ENCODE measurements at places on chromosomes 16 and 17.

GRCh38 chr16:69108064-69108904, 2.8 kb downstream of the HAS3 start:
- no peak for DNase-seq

DNA sequence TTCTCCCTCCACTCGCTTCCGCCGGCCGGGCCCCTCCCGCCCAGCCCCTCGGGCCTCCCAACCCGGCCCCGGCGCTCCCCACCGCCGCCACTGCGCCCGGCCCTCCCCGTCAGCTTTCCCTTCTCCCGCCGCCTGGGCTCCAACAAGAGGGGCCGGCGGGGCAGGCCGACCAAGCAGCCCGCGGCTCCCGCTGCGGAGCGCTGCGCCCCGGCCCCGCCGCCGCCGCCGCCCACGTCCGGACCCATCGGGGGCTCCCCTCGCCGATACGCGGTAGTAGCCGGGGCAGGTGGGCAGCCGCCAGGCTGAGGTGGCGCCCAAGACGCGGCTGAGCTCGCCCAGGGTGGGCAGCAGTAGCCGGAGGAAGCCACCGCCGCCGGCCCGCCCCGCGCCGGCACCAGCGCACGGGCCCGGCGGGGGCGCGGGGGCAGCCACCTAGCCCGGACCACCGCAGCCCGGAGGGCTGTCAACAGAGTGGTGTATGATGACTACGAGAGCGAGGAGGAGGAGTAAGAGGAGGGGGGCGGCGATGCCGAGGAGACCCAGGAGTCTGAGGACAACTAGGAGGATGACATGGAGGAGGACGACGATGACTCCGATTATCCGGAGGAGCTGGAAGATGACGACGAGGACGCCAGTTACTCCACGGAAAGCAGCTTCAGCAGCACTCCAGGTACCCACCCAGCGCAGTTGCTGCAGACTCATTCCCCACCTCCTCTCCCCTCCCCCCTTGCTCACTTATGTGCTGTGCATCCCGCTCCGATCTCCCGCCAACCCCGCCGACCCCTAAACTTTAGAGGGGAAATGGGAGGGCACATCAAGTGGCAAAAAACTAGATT, 498 bp downstream of the LRRC37B start:
- DNase-seq: peak; percentile 27

GRCh38 chr16:2959206-2959605, 4.9 kb upstream of the KREMEN2 start:
- DNase-seq: no peak

- no peak for DNase-seq
Measured at GRCh38 chr16:59573528-59574271, 839.6 kb upstream of the GOT2 start.

DNA sequence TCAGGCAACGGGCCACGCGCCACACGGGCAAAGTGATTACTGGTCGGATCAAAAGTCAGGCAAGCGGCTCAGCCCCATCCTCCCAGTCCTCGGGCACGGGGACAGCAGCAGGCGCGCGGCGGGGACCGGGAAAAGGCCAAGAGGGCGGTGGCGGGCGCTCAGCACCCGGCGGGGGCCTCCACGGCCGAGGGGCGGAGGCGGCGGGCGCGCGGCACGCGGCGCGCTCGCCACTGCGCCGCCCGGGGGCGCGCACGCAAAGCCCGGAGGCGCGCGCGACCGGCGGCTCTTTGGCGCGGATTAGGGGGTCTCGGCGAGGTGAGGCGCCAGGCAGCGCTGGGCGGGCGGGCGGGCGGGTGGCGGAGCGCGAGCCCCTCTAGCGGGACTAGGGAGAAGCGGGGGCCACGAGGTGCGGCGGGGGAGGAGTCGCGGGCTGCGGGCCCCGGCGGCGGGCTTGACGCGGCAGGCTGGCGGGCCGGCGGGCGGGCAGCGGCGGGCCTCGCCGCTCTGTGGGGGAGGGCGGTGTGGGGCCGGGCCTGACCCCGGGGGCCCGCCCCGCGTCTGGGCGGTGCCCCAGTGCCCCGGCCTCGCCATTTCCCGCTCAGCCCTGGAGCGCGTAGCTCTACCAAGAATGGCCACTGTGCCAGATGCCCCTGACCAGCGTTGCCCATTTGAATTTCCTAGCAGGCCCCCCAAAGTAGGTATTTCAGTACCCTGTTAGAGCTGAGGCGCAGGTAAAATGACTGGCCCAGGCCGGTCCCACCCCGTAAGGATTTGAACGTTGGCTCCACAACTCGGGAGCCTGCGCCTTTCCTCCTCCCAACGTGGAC, at the start of the genes ACACA and TADA2A:
TSS of gene ACACA (minus strand) at position 202 of the 827 bp plus-strand sequence. CDS start 537 bp downstream, outside the sequence.
TSS of gene TADA2A (plus strand) at position 252 of the 827 bp plus-strand sequence. CDS start 4,480 bp downstream, outside the sequence.
- DNase-seq: peak; percentile 78

DNA sequence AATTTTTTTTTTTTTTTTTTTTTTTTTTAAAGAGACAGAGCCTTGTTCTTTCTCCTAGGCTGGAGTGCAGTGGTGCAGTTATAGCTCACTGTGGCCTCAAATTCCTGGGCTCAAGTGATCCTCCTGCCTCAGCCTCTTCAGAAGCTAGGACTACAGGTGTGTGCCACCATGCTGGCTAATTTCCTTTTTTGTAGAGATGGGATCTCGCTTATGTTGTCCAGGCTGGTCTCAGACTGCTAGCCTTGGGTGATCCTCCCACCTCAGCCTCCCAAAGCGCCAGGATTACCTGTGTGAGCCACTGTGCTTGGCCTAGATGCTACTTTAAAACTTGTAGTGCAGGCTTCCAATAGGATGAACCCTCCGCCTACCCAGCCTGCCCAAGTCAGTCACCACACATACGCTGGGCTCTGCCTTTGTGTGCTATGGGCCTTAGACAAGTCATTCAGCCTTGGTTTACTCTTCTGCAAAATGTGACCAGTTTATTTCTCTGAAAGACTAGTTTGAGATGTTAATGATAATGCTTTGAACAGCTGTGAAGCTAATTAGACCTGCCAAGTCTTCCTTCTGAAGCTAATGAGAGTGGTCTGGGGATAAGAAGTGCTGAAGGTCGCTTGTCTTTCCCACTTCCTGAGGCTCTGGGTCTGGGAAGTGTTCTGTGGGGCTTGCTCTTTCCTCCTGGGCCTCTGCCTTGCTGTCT, 5.2 kb downstream of the GPT2 start:
- DNase-seq: no peak

DNA sequence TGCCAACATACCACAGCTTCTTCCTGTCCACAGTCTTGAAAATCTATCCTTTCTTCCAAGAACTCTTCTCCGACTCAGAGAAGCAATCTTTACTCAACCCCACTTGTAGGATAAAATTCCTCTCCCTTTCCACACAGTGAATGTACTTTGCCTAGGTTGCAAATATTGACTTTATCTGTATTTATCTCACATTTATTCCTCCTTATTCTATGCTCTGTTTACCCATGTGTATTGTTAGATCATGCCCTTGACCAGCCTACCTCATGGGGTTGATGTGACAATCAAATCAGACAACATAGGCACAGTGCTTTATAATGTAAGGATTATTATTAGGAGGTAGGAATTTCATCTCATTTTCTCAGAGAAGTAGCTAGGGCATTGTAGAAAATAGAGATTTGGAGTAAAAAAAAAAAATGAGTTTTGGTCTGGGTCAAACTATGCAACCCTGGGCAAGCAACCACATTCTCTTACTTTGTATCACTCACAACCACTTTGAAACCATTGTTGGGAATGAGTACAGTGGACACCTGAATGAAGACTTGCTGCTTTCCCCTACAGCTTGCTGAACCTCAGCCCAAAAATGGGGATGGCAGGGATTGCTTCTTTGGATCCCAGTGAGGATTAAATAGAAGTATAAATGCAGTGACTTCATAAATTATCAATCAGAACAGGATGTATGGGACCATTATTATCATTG, 9.1 kb upstream of the SLC35B1 start:
- DNase-seq: no peak

GRCh38 chr17:77783991-77784820, 174.3 kb upstream of the TNRC6C start:
- DNase-seq: peak; percentile 32
